ENCODE measurements at places on chromosomes 11 and 22. TPM values are rescaled to one million over a fixed set of nuclear protein-coding genes. Genes with fewer than 3 reads are reported as not detected.

DNA sequence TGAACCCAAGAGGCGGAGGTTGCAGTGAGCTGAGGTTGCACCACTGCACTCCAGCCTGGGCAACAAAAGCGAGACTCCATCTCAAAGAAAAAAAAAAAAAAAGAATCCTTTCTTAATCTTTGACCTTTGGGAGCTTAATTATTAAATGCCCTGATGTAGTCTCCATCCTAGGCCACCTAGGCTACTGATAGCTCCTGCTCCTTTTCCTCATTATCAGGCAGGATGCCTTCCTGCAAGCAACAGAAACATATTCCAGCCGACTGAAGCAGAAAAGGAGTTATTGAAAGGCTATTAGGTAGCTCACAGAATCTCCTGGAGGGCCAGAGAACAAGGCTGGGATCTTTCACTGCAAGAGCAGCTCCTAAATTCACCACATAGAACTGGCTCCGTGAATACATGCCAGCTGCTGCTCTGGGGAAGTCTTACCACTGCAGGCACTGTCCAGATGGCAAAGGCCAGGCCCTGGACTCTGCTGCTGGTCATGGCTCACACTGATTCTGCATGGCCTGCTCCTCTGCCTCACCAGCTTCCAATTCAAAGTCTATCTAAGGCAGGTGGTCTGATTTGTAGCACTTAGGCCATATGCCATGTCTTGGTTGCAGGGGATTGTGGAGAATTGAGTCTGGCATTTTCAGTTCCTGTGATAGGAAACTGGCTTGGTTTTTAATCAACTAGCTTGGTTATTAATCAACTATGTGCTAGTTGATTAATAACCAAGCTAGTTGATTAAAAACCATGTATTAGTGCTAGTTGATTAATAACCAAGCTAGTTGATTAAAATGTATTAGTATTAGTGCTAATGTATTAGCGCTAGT is 26.0 kb upstream of the POLD3 start:
- no peak for DNase-seq

DNA sequence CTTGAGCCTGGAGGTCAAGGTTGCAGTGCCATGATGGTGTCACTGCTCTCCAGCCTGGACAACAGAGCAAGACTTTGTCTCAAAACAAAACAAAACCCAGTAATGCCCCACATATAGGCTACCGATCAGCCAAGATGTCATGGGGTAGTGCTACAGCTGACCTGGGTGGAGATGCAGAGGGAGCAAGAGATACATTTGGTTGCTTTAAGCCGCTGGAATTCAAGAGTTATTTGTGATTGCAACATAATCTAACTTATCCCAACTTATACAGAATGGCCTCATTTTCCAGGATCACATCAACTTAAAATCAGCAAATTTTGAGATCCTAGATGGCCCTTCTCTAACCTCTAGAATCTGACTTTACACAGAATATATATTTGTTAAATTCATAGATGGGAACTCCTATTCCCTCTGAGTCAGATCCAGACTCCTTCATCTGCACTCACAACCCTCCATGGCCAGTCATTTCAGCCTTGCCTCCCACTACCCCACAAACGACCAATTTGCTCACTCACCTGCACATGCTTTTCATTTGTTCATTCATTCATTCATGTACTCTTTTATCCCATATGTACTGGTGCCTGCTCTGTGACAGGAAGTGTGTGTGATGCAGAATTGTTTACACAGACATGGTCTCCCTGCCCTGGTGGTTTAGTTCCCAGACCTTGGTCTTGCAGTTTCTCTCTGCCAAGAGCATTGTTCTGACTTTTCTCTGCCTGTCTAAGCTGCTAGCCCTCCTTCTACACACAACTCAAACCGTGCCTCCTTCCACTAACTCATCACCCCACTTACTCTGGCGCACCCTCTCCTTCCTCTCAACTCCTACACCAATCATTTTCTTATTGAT is 24.1 kb upstream of the APLNR start:
- DNase-seq: no peak

GRCh38 chr22:46568102-46568809 is 30.8 kb upstream of the CELSR1 start:
- DNase-seq: peak; percentile 31

GRCh38 chr11:80958987-80959386 is 1518.2 kb upstream of the TENM4 start:
- DNase-seq: no peak

DNA sequence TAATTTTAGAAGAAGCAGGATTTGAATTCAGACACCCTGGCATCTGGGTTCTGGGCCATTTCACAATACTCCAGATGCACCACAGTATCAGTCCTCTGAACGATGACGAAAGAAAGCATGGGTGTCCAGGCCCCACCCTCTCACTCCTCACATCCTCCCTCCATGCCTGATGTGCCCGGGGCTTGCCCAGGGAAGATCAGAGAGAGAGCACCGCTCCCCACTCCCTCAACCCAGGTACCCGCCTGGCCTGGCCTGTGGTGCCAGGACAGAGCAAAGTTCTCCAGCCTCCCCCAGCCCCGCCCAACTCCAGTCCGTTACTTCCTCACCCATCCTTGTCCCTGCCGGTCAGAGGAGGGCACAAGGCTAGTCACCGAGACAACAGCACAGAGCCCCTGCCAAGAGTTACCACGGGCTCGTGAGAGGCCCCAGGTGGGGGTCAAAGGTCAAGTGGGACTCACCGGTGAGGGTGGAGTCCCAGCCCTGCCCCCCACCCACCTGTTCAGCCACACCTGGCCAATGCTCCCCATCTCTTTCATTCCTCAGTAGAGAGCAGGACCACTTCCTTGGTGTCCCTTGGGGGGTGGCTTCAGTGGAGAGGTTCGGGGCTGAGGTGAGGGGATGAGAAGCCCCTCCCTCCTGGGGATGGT is 8.1 kb downstream of the BCL9L start:
- no peak for DNase-seq

DNA sequence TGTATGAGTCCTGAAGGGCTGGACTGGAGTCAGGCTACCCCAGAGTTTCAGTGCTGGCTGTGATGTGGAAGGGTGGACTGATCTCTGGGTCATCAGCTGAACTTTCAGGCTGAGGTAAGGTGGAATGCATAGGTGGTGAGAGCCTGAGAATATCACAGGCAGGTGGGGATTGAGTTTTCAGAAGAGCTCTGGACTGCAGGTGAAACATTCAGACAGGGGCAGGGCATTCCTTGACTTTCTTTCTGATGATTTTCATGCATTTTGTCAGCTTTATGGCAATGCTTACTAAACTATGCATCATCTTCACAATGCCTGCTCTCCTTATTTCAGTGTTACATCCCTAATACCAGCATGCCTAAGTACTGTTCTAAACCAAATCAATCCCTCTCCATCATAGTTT is 755.0 kb downstream of the KCNA4 start:
- DNase-seq: no peak

GRCh38 chr11:72578051-72578450 is 96.2 kb downstream of the PDE2A start:
- no peak for DNase-seq

GRCh38 chr11:122898799-122899198 is 16.2 kb downstream of the JHY start:
- no peak for DNase-seq

DNA sequence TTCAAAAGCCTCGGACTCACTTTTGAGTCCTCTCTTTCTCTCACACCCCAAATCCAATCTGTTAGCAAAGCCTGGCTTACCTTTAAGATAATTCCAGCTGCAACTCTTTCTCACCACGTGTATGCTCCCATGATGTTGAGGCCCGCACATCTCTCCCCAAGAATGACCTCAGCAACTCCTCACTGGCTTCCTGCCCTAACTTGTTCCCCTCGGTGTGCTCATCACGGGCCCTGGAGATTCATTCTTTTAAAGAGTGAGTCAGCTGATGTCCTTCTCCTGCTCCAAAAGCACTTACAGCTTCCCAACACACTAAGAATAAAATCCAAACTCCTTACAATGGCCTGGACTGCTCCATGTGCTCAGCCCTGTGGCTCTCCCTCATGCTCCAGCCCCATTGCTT is 1041.3 kb downstream of the OPCML start:
- no peak for DNase-seq

- DNase-seq: no peak
Observed at GRCh38 chr11:38446336-38446735, 1848.3 kb upstream of the RAG2 start.

DNA sequence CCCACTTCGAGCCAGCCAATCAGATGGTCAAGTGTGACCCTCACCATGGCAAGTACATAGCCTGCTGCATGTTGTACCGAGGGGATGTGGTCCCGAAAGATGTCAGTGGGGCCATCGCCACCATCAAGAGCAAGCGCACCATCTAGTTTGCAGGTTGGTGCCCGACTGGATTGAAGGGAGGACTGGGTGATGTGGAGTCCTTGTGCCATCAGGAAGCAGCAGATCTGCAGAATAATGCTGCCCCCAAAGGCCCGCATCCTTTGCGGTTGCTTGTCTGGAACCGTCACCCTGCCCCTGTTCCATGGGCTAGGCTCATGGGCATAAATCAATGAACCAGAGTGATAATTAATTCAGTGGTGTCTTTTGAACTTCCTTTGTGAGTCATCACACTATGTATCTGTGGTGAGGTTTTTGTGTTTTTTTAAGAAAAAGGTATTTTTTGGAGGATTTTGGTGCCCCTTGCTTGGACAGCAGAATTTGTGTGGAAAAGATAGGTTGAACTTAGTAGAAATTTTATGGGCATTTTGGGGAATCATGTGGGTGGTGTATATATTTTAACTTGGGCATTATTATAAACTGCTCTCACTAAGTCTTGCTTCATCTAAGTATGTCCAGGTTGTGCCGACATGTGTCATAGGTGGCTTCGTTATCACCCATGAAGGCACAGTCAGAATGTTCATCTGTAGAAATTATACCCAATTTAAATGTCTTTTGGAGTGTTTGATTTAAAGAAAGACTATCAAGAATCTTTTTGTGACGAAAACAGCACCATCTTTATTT is 22.3 kb downstream of the LRRC74B start:
- DNase-seq: no peak

LSP1 gene
- polyA plus RNA-seq: 7.2 TPM

DNA sequence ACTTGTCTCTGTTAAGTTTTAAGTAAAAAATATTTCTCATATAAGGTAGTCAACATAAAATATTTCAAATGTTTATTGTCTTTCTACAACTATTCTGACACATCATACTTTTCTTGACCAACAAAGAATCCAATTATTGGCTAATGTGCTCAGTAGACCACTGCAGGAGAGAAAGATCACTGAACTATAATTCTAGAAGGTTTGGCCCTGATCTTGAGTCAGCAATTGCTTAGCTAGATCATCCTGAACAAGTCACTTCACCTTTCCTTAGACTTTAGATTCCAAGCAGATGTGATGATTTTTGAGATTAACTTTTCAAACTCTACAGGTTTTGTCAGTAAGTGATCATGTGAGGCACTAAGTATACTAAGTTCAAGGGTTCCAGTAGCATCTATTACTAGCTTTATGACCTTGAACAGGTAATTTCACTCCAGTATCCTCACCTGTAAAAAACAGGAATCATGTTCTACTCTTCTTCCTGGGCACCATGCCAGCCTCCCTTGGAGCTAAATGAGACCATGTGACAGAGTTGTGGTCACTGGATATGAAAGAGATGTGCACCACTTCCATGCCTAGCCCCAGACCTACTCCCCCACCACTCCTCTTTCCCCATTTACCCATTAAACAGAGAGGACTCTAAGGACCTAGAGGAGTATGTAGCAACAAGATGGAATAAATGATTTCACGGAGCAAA is 17.3 kb downstream of the PGM2L1 start:
- DNase-seq: no peak

GRCh38 chr11:18368221-18368620 is 26.1 kb upstream of the LDHA start:
- DNase-seq: no peak

WNT7B gene
- polyA plus RNA-seq: 17.3 TPM

DNA sequence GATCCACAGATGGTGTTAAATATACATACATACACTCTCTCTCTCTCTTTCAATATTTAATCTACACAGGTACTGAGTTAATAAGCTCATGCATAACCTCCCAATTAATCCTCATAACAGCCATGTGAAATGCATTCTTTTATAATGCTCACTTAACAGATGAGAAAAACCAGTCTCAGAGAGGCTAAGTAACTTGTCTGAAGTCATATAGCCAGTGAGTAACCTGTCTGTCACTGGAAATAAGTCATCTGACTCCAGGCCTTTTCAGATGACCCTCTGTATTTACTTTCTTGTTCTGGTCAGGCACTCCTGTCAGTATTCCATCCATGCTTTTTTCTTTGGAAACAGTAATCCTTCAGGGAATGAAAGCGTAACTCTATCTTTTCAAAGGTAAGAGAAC is 594.0 kb upstream of the TENM4 start:
- DNase-seq: no peak

DNA sequence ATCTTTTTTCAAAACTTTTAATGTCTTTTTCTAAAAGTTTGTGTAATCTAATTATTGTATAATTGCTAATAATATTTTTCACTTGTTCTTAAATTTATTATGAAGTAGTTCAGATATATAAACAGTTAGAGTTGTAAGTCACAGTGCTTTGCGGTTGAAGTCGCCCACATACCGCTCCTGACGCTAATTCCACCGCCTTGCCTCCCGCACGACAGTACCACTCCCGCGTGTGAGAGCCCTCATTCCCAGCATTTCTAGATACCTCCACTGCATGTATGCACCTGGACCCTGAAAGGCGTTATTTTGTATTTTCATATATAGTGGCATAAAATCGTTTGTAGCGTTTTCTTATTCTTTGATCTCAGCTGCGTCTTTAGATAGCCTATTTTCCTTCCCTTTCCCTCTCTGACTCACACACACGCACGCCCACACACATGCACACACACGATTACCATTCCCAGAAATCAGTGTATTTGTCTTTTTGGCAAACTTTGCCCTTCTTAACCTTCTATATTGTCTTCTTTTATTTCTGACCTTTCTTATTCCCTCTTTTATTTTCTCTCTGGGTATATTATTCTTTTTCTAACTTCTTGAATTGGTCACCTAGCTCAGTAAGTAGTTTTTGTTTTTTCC is 56.4 kb upstream of the PITPNB start:
- DNase-seq: no peak

- no peak for DNase-seq
Observed at GRCh38 chr11:71964641-71965040, 34.1 kb upstream of the IL18BP start.

- DNase-seq: peak; percentile 71
Observed at GRCh38 chr11:70826541-70827335, 425.6 kb downstream of the SHANK2 start.

DNA sequence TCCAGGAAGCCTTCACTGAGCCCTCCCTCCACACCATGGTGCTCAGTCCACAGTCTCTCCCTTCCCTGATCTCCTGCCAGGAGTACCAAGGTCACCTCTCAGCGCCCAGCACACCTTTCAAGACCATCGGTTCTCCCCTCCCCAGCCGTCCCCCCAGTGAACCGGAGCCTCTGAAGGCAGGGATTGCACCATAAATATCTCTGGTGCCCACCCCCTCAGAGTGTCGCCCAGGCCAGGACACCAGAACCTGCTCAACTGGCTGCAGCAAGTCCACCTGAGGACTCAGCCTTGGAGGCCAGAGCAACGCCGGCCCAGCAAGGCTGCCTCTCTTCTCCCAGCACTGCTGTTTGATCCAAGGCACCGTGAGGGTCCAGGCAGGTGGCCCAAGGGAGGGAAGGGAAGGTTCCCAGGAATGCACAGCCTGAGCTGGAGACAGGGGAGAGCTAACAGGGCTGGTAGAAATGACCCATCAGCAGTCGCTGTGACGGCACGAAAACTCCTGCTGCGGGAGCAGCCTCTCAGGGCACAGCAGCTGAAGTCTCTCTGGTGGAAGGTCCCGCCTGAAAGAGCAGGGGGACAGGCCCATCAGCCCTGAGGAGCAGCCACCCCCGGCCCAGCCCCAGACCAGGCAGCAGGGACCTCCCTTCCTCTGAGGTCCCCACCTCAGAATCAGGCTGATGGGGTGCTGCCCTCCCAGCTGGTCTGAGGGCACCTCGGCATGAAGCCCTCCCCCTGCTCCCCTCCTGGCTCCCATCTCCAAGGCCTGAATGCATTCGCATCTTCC is 80.3 kb downstream of the BUD13 start:
- no peak for DNase-seq
